NCI-H460 (cell line): ENCODE measurements at places on chromosomes 16 and 17. TPM values are rescaled to one million over a fixed set of nuclear protein-coding genes. Genes with fewer than 3 reads are reported as not detected.

The KRT25 gene
- not detected in 2 replicates for total RNA-seq

GRCh38 chr16:27692576-27692975 is 142.6 kb downstream of the KATNIP start:
- DNase-seq: no peak

The CDT1 gene
- 12.5 and 13.8 TPM in 2 replicates for total RNA-seq

DNA sequence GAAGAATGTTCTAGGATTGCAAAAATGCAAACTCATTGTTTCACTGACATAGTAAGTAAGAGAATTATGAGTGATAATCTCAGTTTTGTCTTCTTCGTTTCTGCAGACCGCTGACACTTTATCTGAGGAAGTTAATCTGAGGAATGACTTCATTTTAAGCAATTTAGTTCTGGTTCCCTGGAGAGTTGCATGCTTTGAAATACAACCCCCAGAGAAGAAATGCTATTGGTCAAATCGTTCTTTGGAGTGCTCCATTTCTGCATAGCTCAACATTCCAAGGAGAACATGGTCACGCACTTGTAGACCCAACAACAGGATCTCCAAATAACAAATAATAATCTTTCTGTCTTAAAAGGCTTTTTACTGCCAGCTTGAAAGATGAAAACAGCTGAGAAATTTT is 427.1 kb downstream of the GRIN2A start:
- DNase-seq: no peak

The PYY gene
- total RNA-seq: not detected in 2 replicates

GRCh38 chr16:26606381-26607150 is 460.2 kb upstream of the C16orf82 start:
- DNase-seq: no peak

- no peak for DNase-seq
Observed at GRCh38 chr17:41403404-41404023, 6.1 kb upstream of the KRT31 start.

DNA sequence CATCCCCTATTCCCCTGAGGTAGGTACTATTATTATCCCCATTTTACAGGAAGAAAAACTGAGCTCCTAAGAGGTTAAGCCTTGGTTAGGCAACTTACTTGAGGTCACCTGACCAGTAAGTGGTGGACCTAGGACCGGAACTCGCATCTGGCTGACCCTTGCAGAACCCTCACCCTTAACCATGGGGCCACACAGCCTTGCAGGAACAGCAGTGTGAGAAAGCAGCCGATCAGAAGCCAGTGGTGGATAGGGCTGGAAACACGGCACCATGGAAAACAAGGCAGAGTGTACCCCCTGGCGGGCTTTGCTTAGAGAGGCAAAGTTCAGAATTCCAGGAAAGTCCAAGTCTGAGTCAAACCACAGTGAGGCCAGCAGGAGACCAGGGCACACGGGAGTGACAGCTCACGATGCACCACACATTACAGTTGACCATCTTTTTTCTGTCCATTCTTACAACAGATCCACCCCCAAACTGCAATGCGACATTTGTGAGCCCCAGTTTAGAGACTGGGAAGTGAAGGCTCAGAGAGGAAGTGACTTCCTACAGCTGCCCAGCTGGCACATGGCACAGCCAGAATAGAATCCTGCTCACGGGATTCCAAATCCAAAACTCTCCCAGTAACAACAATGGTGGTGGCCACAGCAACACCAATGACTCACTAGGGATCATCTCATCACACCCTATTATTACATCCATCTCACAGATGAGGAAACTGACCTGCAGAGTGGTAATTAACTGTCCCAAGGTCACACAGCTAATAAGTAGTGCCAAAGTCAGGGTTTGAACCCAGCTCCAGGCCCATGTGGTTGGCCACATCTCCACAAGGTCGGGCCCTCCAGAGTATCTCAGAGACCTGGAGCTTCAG is 20.3 kb downstream of the KIFC3 start:
- no peak for DNase-seq

DNA sequence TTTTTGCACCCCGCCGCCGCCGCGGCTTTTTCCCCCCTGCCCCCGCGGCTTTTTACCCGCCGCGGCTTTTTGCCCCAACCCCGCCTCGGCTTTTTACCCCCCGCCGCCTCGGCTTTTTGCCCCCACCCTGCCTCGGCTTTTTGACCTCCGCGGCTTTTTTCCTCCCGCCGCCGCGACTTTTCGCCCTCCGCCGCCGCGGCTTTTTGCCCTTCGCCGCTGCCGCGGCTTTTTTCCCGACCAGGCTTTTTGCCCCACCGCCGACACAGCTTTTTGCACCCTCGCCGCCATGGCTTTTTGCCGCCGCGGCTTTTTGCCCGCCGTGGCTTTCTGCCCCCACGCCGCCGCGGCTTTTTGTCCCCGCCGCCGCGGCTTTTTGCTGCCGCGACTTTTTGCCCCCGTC is 137.0 kb upstream of the TP53TG3D start:
- DNase-seq: no peak

DNA sequence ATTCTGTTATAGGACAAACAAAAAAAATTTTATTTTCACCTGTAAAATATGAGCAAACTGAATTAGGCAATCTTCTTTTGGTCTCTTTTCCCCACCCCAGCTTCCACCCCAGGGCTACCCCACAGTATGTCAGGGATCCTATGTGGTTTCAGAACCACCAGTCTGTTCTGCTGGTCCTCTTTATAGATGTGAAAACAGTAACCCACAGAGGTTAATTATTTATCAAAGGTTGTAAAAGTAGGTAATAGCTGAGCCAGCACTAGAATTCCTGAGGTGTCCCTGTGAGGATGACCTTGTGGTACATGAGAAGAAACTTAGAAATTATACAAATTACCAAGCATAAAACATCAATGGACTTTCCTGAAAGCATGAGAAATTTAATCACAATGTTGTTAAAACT is 428.7 kb downstream of the CNTNAP4 start:
- no peak for DNase-seq

DNA sequence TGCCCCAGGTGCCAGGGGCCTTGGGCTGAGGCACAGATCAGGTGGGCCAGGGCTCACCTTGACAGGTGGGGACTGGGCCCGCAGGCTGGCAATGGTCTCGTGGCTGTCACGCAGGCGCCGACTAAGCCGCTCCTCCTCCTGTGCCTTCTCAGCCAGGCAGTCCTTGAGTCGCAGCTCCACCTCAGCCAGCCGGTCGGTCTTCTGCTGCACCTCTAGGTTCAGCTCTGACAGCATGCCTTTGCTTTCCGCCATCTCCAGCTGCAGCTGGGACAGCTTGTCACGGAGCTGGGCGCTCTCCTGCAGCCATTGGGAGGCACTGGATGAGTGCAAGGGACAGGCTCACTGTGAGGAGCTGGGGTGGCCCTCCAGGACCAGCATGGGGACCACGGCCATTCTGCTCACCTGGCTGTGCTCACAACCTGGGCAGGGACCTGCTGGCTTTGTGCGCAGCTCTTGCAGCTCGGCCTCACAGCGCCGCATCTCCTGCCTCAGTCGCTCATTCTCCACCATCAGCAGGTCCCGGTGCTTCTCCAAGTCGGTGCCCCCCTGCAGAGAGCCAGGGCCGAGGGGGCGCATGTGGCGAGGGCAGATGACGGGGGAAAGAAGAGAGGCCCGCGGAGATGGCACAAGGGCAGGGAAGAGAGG is 31.0 kb downstream of the KIFC3 start:
- no peak for DNase-seq
